ENCODE measurements at places on chromosomes 5 and 9.

DNA sequence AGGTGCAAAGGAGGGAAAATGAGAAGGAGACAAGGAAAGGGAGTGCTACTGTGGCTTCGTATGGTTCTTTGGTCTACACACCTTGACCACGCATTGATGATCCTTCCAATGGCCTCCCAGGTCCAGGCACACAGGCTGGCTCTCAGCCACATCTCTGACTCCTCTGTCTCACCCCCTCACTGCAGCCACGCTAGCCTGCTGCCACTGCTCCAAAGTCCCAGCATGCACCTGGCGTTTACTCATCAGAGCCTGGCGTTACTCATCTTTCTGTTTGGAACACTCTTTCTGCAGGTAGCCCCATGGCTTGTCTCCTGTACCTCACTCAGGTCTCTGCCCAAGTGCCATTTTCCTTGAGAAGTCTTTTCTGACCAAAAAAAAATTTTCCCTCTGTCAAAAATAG is 195.5 kb downstream of the SNCAIP start:
- DNase-seq, result no peak

- DNase-seq, result no peak
Measured at GRCh38 chr5:146218168-146218567, 14.8 kb downstream of the RBM27 start.

DNA sequence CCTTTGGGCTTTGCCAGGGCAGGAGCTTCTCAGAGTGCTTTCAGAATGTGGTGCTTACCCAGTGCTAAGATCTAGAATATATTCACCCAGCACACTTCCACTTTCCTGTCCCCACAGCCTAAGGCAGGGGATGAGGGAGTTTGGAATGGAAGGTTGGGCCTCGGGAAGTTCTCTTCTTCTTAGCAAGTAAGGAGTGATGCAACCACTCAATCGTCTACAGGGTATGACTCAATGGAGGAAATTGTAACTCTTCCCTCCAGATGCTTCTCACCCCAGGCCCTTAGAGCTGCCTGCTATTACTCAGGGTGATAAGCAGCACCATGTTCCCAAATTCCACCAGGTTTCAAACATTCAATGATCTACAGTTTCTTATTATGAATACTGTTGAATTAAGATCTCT is 30.8 kb upstream of the AGGF1 start:
- peak; percentile 76 for DNase-seq

DNA sequence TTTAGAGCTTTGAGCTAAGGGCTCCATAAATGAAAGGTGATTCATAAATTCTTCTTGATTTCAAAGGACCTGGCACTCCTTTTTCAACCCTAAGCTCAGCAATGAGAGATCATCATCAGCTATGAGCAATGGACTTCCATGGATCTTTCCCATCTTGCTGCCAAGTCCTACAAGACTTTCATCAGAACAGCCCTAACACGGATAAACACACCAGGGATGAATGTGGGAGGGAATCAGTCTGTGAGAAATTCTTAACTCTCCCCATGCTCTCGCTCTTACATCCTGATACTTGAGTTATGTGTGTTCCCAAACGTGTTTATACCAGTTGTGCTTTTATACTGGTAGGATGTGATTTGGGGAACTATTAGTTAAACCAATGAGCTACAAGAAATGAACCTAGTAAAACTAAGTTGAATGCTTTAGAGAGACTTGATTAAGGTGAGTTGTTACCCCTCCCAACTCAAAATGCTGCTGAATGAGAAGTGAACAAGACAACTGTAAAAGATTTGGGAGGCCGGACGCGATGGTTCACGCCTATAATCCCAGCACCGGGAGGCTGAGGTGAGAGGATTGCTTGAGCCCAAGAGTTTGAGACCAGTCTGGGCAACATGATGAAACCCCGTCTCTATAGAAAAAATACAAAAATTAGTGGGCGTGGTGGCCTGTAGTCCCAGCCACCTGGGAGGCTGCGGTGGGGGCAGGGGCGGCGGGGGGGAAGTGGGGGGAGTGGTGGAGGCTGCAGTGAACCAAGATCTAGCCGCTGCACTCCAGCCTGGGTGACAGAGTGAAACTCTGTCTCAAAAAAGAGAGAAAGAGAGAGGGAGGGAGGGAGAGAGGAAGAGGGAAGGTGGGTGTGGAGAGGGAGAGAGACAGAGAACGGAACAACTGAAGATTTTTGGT is 5.2 kb upstream of the RPL26L1 start:
- DNase-seq, result no peak

GRCh38 chr5:154970759-154971158 is 29.9 kb downstream of the MRPL22 start:
- no peak for DNase-seq

DNA sequence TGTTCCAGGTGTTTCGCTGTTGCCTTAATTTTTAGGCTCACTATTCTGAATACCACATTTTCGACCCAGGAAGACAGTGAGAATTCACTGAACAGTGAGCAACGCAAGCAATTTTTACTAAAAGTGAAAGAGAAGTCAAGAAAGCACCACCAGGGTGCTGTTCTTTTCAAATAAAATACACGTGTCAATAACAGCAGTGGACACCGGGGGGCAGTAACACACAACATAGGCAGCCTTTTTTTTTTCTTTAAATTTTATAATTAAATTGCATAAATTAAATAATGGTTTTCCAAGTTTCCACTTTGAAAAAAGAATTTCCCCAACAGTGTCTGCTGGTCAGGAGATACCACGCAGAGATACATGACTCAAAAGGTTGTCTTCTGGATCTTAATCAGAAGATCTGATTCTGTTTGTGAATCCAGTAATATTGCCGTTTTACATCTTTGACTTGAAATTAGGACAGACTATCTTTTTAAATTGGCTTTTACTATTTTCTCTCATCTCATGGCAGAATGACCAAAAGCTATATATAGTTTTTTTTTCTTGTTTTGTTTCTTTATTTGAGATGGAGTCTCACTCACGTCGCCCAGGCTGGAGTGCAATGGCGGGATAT is 47.1 kb upstream of the SH3GL2 start:
- DNase-seq, result no peak

DNA sequence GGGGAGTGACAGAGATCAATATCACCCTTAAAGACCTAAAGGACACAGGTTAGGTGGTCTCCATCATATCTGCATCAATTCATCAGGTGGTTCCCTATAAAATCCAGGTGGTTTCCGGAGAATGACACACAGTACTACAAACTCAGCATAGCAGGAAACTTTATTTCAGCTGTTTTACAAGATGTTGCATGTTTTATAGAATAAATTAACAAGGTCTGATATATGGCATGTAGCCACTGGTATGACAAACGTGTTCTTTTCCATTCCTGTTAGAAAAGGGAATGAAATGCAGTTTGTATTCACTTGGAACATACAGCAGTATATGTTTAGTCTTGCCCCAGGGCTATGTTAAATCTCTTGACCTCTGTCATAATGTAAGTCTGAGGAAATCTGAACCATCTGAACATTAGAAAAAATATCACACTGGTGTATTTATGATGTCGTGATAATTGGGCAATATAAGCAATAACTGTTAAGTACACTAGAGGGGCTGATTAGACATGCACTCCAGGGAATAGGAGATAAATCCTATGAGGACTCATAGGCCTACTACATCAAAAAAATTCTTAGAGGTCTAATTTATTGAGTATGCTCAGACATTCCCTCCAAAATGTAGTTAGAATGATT is 42.2 kb upstream of the TNFSF8 start:
- no peak for DNase-seq

GRCh38 chr9:28342815-28343338 is 769.6 kb upstream of the C9orf72 start:
- DNase-seq, result no peak

- DNase-seq, result no peak
Measured at GRCh38 chr9:119689879-119690278, 320.6 kb upstream of the BRINP1 start.

DNA sequence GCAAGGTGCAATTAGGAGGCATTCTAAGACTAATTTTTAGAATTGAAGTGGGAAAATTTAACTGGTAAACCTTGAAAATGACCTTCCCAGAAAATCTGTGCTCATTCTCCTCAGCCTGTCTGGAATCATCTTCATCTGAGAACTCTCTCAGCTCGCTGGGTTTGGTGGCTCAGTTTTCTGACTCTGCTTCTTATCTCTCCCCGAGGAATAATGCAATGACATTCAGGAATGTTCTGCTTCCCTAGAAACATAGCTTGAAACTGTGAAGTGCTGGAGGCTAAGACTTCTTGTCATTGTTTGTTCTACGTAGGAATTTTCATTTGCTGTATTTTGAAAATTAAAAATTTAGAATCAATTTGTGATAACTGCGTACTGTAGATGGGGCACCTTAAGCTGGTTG is 86.6 kb downstream of the KCNN2 start:
- DNase-seq, result no peak

DNA sequence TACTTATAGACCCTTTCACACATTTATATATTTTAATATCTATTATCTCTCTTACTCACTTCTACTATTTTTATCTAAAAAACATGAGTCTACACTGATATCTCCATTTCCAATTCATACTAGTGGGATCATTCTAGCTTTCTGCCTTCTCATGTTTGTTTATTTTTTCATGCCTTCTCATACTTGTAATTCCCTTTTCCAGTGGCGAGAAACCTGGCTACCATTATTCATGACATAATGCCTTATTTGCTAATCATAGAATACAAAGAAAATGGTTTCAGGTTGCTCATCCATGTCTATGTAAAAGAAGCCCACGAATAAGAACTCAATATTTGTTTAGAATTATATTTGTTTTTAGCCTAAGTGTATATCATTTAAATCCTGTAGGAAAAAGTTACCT is 232.7 kb upstream of the ACTBL2 start:
- no peak for DNase-seq

DNA sequence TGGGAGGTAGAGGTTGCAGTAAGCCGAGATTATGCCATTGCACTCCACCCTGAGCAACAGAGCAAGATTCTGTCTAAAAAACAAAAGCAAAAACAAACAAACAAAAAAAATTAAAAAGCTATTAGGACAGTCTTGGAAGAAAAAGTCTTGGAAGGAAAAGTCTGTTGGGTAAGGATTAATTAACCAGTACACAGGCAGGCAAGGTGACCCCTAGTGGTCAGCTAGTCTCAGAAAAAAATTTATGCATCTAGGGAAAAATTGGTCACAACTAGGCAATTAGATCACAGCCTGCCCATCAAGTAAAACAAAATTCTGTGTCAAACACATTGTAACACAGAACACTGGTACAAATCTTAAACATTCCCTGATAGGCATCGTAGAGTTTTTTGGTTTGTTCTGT is 6.7 kb upstream of the ANKRD18B start:
- DNase-seq, result peak; percentile 16

DNA sequence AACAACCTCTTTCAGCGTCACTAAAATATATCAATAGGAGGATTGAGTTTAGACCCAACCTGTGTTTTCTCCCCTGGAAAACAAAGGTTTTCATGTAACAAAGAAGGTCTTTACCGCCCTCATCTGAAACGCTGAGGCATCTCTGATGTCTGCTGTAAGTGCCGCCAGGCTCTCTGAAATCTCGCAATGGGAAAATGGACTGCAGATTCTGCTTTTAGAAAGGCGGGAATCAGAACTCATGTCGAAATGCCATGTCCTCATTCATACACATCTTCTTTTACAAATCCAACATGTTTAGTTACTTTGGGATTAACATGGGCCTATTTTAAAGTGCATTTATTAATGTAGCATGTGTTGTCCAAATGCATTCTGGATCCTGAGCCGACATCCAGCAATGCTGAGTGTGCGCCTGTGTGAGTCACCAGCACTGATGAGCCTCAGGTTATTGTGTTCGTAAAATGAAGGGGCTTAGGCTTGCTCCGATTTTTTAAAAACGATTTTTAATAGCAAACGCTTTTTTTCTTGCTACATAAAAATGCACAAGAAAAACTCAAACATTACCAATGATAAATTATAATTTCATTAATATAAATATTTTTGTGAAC is 51.9 kb upstream of the PLEKHG4B start:
- no peak for DNase-seq

- DNase-seq, result no peak
Measured at GRCh38 chr5:114686356-114686755, 324.5 kb downstream of the KCNN2 start.

DNA sequence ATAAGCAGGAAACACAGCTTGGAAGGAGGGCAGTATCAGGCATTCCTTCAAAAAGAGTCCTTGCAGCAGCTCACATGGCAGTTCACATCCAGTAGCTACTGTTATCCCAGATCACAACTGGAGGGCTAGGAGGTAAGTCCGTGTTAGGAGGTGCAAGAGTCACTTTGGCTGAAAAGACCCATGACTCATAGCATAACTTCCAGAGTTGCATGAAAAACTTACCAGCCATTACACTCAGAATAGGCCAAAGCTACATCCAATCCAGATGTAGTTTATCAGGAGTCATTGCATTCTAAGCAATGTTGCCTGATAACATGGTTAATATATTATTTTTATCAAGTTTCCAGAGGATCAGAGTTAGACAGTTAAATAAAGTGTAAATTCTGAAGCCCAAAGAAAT is 1126.4 kb upstream of the SEMA6A start:
- no peak for DNase-seq

- DNase-seq, result no peak
Measured at GRCh38 chr5:108436696-108437095, 54.8 kb upstream of the FBXL17 start.

DNA sequence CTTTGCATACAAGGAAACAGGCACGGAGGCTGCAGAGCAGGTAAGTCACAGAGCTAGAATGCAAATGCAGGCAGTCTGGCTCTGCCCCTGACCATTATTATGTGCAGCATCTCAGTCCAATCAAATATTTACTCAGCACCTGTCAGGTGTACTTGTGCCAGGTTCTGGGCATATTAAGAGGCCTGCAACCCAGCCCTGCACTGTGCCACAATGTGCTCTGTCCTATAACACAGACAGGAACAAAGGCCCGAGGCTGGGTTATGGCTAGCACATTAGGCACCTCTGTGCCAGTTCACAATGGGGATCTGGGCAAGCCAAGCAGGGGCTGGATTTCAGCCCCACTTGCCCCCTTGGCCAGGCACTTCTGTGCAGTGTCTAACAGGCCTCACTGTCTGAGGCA is 14.0 kb downstream of the ARL15 start:
- no peak for DNase-seq

- DNase-seq, result no peak
Measured at GRCh38 chr9:109134167-109134578, 14.4 kb upstream of the TMEM245 start.

- DNase-seq, result no peak
Measured at GRCh38 chr9:38687389-38687842, 32.5 kb downstream of the FAM240B start.

- no peak for DNase-seq
Measured at GRCh38 chr5:150612905-150613670, 27.4 kb upstream of the SYNPO start.

GRCh38 chr5:148992265-148992664 is 70.6 kb downstream of the SH3TC2 start:
- DNase-seq, result no peak

- no peak for DNase-seq
Measured at GRCh38 chr5:58972301-58972700, 389.4 kb downstream of the RAB3C start.

GRCh38 chr5:160432196-160432595 is 10.5 kb downstream of the PTTG1 start:
- DNase-seq, result no peak

GRCh38 chr5:110371011-110371724 is 355.3 kb downstream of the TMEM232 start:
- DNase-seq, result no peak
